ENCODE measurements at places on chromosomes 4 and X.
A peak's percentile ranks its signal among the peaks of the same experiment; 100 is the strongest.

DNA sequence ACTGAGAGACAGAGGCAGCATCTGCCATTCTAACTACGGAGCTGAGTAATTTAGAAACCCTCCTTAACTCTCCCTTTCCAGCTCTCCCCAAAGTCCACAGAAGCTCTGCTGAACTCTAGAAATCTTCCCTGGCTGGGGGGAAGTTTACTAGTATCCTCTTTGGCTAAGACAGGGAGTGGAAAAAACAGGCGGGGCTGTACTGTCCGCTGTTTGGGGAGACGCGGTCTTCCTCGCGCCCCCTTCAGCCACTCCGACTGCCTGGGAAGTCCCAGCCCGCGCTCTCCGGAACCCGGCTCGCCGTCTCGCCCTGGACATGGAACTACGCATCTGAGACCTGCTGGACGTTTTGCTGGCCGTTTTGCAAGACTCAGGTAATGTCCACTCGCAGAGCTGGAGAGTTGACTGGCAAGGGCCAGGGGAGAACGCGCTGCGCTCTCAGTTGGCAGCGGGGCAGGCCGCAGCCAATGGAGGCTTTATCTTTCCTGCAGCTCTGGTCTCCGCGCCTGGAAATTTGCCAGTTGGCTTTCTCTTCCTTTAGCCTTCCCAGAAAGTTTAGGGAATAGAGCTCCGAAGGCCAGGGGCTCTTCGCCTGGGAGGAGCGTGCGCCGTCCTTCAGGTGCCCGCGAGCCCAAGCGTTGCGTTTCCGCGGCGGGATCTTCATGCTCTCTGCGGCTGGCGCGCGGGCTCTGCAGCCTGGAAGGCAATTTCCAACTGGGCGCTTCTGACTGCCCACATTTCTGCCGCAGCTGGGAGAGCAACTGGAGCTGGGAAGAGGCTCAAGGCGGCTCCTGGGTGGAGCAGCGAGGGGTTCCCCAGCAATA lies 892 bp downstream of the IL1RAPL2 start:
- no peak for DNase-seq

DNA sequence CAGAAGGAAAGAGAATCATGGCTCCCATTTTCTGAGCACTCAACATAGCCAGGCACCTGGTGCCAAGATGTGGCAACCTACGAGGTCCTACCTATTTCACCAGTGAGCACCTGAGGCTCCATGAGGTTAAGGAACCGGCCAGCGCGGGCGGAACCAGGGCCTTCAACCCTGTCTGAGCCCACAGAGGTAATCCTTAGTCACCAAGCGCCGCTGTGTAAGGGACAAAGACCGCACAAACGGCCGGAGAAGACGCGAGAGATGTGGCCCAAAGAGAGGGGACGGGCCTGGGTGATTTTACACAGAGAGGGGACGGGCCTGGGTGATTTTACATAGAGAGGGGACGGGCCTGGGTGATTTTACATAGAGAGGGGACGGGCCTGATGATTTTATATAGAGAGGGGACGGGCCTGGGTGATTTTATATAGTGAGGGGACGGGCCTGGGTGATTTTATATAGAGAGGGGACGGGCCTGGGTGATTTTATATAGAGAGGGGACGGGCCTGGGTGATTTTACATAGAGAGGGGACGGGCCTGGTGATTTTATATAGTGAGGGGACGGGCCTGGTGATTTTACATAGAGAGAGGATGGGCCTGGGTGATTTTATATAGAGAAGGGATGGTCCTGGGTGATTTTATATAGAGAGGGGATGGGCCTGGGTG lies 114.2 kb downstream of the SMIM20 start:
- no peak for DNase-seq

DNA sequence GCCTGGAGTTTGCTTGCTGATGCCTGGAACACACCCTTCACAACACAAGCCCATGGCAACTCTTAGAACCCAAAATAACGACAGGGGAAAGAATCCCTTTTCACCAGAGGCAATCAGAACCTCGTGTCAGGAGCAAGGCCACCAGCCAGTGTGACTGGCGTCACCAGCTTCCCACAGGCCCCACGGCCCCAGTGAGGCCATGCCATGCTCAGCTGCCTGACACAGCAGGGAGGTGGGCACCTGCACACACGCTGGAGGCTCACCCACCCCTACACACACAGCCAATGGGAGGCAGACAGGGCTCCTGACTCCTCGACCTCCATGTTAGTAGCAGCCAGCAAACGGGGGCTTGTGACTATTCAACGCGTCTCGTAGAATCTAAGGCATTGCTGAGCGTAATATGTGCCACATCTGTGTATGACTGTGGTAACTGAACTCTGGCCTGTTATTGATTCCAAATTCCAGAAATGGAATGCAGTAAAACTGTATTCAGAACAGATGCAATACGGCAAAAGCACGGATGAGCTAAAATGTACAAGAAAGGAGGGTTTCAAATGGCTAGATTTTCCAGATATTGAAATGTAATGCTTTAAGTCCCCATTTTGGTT lies 28.5 kb downstream of the RNF212 start:
- no peak for DNase-seq

GRCh38 chrX:9285342-9285771 lies 179.5 kb upstream of the TBL1X start:
- DNase-seq = peak; percentile 56

GRCh38 chr4:3160438-3160837 lies 86.0 kb downstream of the HTT start:
- DNase-seq = no peak

DNA sequence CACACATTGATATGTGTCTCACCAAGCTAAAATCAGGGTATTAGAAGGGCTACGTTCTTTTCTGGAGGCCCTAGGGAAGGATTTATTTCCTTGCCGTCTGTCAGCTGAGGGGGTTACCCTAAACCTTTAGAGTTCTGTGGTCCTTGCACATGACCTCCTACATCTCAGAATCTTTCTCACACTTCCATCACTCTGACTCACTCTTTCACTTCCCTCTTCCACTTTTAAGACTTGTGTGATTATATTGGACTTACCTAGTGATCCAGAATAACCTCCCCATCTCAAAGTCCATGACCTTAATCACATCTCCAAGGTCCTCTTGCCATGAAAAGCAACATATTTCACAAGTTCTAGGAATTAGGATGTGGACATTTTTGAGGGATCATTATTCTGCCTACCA lies 53.6 kb upstream of the FUNDC1 start:
- DNase-seq = no peak

GRCh38 chr4:102390438-102390837 lies 45.2 kb upstream of the SLC39A8 start:
- no peak for DNase-seq

GRCh38 chr4:20341134-20341738 lies 89.5 kb downstream of the SLIT2 start:
- no peak for DNase-seq

DNA sequence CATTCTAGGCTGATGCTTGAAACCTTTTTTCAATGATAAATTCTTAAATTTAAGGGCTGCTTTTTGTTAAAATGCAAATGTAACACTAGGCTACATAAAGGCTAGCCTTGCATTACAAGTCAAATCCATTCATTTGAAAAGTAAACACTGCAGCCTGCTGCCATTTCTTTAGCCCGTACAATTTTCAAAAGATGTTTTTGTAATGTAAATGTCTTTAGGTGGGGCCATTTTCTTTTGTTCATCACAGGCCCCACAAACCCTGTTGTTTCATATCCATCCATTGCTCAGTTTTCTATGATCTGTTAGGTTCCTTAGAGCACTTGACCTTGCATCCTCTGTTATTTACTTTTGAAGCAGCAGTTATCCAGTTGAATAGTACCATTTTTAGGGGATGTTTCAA lies 296.2 kb upstream of the AMOT start:
- DNase-seq = no peak

DNA sequence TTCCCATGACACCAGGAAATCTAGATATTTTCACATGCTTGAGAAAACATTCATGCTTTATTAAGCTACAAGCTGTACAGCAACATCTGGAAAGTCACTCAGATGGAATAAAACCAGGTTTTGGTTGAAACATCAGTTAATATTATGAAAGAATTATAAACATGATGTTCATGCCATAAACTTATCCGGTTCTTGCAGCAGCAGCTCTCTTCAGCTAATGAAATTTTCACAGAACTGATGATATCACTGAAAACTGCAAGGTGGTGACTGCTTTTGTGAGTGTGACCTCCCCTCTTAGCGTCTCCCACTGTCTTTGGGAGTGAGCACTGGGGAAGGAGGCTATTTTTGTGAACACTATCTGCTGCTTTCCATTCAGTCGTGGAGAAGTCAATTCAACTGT lies 56.9 kb downstream of the ARHGAP10 start:
- no peak for DNase-seq

GRCh38 chrX:44489515-44489914 lies 53.1 kb downstream of the FUNDC1 start:
- no peak for DNase-seq

- no peak for DNase-seq
Observed at GRCh38 chr4:61533140-61533539, 333.0 kb downstream of the ADGRL3 start.

- DNase-seq = no peak
Observed at GRCh38 chr4:110518889-110519490, 43.0 kb downstream of the ENPEP start.

DNA sequence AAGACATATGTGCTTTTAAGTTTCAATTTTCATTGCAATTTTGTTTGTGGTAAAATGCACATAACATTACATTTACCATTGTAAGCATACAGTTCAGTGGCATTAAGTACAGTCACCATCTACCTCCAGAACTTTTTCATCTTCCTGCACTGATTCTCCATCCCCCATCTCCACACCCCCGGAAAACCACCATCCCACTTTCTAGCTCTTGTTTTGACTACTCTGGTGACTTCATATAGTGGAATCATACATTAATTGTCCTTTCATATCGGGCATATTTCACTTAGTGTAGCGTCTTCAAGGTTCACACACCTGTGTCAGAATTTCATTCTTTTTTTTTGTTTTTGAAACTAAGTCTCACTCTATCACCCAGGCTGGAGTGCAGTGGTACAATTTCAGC lies 143.5 kb downstream of the GPR143 start:
- DNase-seq = peak; percentile 5

DNA sequence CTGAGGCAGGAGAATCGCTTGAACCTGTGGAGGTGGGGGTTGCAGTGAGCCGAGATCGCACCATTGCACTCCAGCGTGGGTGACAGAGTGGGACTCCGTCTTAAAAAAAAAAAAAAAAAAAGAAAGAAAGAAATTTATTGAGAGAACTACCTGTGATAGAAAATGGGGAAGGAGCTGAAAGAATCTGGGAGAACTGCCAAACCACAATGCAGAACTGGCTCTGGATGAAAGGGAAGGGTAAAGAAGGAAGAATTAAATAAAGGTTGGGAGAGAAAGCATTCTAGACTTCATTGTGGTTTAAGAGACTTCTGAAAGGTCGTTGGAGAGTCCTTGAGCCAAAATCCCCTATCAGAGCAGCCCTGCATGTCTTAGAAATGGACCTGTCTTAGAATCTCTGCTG lies 567.9 kb upstream of the HTR2C start:
- no peak for DNase-seq

DNA sequence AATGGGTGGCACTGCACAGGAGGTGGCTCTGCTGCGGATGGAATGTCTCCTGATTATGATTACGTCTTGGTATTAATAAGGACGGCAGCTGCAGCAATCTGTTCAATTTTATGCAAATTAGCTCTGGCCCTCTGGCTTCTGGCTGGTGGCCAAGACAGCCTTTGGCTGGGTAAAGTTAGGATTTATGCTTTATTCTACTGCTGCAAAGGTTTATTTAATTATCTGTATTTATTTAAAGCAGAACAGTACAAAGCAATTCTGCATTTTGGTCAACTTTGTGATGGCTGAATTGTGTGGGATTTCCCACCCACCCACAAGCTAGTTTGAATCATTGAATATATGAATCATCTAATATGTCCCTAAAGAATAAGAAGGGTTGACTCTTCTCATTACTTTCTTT lies 745.6 kb upstream of the FAM241A start:
- no peak for DNase-seq

DNA sequence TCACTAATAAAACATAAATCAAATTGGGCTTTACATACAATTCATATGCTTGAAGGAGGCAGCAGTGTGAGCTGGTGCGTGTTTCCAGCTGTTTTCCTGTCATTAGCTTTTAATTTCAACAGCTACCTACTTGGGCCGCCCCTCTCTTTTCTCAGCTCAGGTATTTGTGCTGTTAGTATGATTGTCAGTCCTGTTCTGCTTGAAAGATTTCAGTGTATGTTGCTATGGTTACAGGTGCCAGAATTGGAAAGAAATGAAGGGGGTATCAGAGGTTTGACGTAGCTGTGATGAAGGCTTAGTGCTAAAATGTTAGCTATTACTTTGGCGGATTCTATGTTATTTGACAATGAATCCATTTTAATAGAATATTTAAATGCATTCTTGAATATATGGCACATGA lies 440.3 kb downstream of the ZIC3 start:
- DNase-seq = no peak

DNA sequence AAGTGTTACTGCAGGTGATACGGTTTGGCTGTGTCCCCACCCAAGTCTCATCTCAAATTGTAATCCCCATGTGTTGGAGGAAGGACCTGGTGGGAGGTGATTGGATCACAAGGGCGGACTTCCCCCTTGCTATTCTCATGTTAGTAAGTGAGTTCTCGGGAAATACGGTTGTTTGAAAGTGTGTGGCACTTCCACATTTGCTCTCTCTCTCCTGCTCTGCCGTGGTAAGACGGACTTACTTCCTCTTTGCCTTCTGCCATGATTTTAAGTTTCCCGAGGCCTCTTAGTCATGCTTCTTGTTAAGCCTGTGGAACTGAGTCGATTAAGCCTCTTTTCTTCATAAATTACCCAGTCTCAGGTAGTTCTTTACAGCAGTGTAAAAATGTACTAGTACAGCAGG lies 65.2 kb upstream of the SLC7A11 start:
- no peak for DNase-seq

GRCh38 chrX:67789536-67789935 lies 245.7 kb downstream of the AR start:
- DNase-seq = no peak

- no peak for DNase-seq
Observed at GRCh38 chrX:19836337-19836736, 51.1 kb downstream of the SH3KBP1 start.

- DNase-seq = no peak
Observed at GRCh38 chr4:123363729-123364128, 32.9 kb upstream of the SPRY1 start.

- DNase-seq = no peak
Observed at GRCh38 chrX:153973127-153974002, 811 bp downstream of the TMEM187 start.

GRCh38 chrX:38036466-38036865 lies 30.1 kb downstream of the SYTL5 start:
- no peak for DNase-seq
